IMR-90 (cell line): ENCODE measurements at places on chromosomes 2 and 18. TPM values are rescaled to one million over a fixed set of nuclear protein-coding genes. Genes with fewer than 3 reads are reported as not detected.

The PLA2R1 gene
- total RNA-seq, result 0.28 and 0.54 TPM in 2 replicates

The PDCD1 gene
- not detected in 2 replicates for total RNA-seq

The ACKR3 gene
- not detected in 2 replicates for total RNA-seq

The SERPINB10 gene
- not detected in 2 replicates for total RNA-seq

The AGAP1 gene
- total RNA-seq, result 11.7 and 15.1 TPM in 2 replicates

The DSEL gene
- 100 and 145 TPM in 2 replicates for total RNA-seq

The ST6GAL2 gene
- not detected in 2 replicates for total RNA-seq

The TANC1 gene
- total RNA-seq, result 12.8 and 12.9 TPM in 2 replicates

The COL6A3 gene
- 1,501 and 1,855 TPM in 2 replicates for total RNA-seq

The G6PC2 gene
- total RNA-seq, result not detected in 2 replicates

The BOLA3 gene
- total RNA-seq, result 13.3 and 36.4 TPM in 2 replicates

The DSC3 gene
- total RNA-seq, result under 0.01 TPM in 2 replicates

The CPO gene
- total RNA-seq, result not detected in 2 replicates
